GM12878 (cell line): ENCODE measurements at places on chromosomes 4 and X.

GRCh38 chrX:150370589-150371312 is 7.6 kb downstream of the MAMLD1 start:
- no peaks in the 10 kb centered on the region for H3K4me1 ChIP-seq
- no peak for DNase-seq
- H3K36me3 ChIP-seq, result no peaks in the 10 kb centered on the region
- no peak overlapping the region for H3K4me3 ChIP-seq
- H3K27ac ChIP-seq, result no peak overlapping the region
- no peaks in the 10 kb centered on the region; the same call in 1 of the 2 replicates for H3K27me3 ChIP-seq

- H3K4me1 ChIP-seq, result no peaks in the 10 kb centered on the region
- H3K27me3 ChIP-seq, result no peaks in the 10 kb centered on the region
- H3K4me3 ChIP-seq, result no peak overlapping the region
These were observed 30.5 kb upstream of the SHOX start for GRCh38 chrX:599837-600715.

DNA sequence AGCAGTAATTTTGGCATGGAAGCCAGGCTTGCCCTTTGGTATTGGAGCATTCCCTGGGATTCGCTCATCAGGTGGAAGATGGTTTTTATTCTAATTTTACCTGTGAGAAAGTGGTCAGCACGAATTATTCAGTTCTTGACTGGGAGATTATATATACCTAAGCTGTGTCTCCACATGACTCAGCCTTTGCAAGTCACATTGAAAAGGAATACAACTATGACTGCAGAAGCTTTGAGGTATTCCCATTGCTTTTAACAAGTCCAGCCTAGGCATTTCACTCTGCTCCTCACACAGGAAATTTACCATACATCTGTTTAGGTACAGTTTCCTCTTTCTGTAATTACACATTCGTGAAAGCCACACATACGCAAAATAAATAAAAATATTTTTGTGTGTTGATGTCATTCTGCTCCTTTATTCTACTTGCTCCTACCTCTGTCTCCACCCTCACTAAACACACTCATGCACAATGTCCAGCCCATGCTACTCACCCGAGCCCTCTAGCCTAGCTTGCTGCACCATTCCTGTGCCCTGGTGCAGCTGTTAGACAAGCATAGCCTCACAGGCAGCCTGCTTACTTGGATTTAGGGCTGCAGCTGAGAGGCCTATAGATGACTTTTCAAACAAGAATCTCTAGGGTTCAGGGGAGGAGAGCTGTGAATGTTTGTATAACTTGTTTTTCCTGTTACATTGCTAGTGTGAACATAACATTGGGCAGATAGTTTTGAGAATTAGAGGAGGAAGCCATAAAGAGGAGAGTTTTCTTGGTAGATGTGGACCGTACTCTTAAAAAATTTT is 504.4 kb upstream of the FAT1 start:
- H3K4me3 ChIP-seq, result no peak overlapping the region
- H3K4me1 ChIP-seq, result no peaks in the 10 kb centered on the region
- H3K27ac ChIP-seq, result no peak overlapping the region
- H3K27me3 ChIP-seq, result no peaks in the 10 kb centered on the region

- no peak for DNase-seq
- H3K36me3 ChIP-seq, result no peaks in the 10 kb centered on the region
- no peaks in the 10 kb centered on the region for H3K4me1 ChIP-seq
- no peak overlapping the region for H3K4me3 ChIP-seq
- no peak overlapping the region for H3K27ac ChIP-seq
These were observed 88.3 kb downstream of the SLC34A2 start for GRCh38 chr4:25743971-25744370.

DNA sequence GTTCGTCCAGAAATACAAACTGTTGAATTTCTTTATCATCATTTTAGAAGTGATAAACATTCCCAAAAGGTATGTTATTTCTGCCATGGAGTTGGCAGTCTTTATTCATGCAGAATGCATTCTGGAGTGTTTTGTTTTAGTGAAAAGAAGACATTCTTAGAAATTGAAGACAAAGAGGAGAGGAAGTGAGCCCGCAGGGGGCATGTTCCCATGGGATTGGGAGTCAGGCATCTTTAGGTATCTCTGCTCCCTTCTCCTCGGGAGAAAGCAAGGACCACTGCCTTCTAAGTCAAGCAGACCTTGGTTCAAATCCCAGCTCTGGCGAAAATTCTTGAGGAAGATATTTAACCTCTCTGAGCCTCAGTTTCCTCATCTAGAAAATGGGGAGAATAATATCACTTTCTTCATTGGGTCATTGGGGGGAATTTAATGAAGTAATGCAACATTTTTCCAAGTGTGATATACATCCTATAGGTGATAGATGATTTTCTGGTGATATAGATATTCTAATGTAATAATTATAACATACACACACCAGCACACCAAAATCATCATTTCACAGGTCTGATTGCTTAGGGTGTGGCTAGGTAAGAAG is 26.5 kb upstream of the CHRNA9 start:
- H3K27ac ChIP-seq, result peak overlapping the region; percentile 76
- DNase-seq, result no peak
- no peaks in the 10 kb centered on the region for H3K36me3 ChIP-seq
- H3K27me3 ChIP-seq, result no peaks in the 10 kb centered on the region

GRCh38 chr4:175068266-175068665 is 150.1 kb downstream of the ADAM29 start:
- DNase-seq, result no peak
- H3K27ac ChIP-seq, result no peak overlapping the region
- H3K4me1 ChIP-seq, result no peaks in the 10 kb centered on the region
- H3K27me3 ChIP-seq, result no peaks in the 10 kb centered on the region

GRCh38 chr4:176422001-176422400 is 102.2 kb downstream of the SPCS3 start:
- no peaks in the 10 kb centered on the region for H3K4me1 ChIP-seq
- H3K27ac ChIP-seq, result no peak overlapping the region
- H3K4me3 ChIP-seq, result no peak overlapping the region
- no peaks in the 10 kb centered on the region for H3K36me3 ChIP-seq

DNA sequence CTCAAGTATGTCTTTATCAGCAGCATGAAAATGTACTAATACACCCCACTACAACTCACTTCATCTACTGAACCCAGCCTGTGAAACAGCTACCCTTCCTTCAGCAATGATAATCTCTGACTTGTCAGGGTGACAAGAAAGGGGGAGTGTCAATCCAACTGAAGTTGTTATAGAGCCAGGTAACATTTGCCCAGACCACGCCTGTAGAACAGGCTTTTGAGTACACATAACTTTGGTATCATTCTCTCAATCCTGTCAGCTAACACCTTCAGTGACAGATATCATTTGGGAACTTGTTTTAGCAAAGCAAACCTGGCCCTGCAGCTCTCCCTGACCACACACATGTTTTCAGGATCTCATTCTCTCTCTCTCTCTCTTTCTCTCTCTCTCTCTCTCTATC is 592.2 kb downstream of the SMARCA1 start:
- H3K36me3 ChIP-seq, result no peaks in the 10 kb centered on the region
- H3K27ac ChIP-seq, result no peak overlapping the region
- DNase-seq, result no peak

- no peaks in the 10 kb centered on the region for H3K36me3 ChIP-seq
- no peak overlapping the region for H3K27ac ChIP-seq
- no peaks in the 10 kb centered on the region for H3K27me3 ChIP-seq
- no peak overlapping the region for H3K4me3 ChIP-seq
- no peaks in the 10 kb centered on the region for H3K4me1 ChIP-seq
These were observed 58.9 kb downstream of the HAUS3 start for GRCh38 chr4:2182994-2183393.

DNA sequence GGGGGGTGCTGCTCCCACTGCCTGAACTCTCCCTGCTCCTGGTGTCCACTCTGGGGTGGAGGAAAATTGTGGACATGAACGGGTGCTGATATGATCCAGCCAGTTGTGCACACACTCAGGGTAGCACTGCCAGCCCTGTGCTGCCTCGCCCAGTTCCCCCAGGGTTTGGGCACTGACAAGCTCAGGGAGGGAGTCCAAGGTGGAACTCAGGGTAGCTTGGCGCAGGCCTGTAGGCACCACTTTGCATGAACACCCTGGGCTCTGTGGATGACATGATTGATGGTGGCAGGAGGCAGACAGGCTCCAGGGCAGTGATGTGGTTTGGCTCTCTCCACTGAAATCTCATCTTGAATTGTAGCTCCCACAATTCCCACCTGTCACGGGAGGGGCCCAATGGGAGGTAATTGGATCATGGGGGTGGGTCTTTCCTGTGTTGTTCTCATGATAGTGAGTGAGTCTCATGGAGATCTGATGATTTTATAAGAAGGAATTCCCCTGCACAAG is 572.0 kb upstream of the PABPC4L start:
- no peaks in the 10 kb centered on the region for H3K27me3 ChIP-seq
- no peaks in the 10 kb centered on the region for H3K36me3 ChIP-seq
- no peak overlapping the region for H3K4me3 ChIP-seq
- H3K27ac ChIP-seq, result no peak overlapping the region

- H3K36me3 ChIP-seq, result no peaks in the 10 kb centered on the region
- no peak overlapping the region for H3K4me3 ChIP-seq
- no peaks in the 10 kb centered on the region for H3K27me3 ChIP-seq
- no peak overlapping the region for H3K27ac ChIP-seq
- no peaks in the 10 kb centered on the region for H3K4me1 ChIP-seq
- DNase-seq, result no peak
These were observed 78.1 kb downstream of the SRPX start for GRCh38 chrX:38142610-38143009.

DNA sequence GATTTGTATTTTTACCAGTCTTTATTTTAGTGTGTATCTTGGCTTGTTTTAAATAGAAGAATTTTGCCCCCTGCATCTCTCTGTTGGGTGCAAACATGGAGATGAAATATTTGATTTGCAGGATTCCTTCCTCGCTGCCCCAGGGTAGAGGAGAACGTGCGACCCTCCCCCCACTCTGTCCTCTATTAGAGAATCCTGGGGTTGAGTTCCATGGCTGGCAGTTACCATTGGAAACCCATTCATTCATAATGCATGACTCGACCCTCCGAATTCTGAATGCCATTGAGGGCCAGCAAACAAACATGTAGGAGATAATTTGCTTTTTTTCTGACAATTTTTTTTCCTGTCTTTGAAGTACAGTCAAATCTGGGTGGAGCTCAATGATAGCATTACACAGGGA is 53.7 kb downstream of the TRIM2 start:
- peaks cover 3% of the 10 kb centered on the region; the same call in 1 of the 2 replicates for H3K4me1 ChIP-seq
- no peaks in the 10 kb centered on the region for H3K36me3 ChIP-seq
- H3K27ac ChIP-seq, result no peak overlapping the region
- 0 out of 2 replicates have a peak, but pooled peaks cover 3% of the 10 kb centered on the region for H3K27me3 ChIP-seq
- no peak for DNase-seq

- H3K36me3 ChIP-seq, result no peaks in the 10 kb centered on the region
- H3K4me3 ChIP-seq, result no peak overlapping the region
- no peak overlapping the region for H3K27ac ChIP-seq
- H3K4me1 ChIP-seq, result no peaks in the 10 kb centered on the region
- no peak for DNase-seq
These were observed 158.6 kb downstream of the C4orf33 start for GRCh38 chr4:129254526-129254925.

GRCh38 chr4:101419336-101420135 is 72.2 kb upstream of the PPP3CA start:
- no peak overlapping the region for H3K4me3 ChIP-seq
- peak; percentile 57 for DNase-seq
- H3K36me3 ChIP-seq, result no peaks in the 10 kb centered on the region
- H3K27ac ChIP-seq, result peak overlapping the region; percentile 4; the same call in 1 of the 2 replicates
- H3K27me3 ChIP-seq, result no peaks in the 10 kb centered on the region

- H3K27ac ChIP-seq, result no peak overlapping the region
- DNase-seq, result no peak
- no peaks in the 10 kb centered on the region for H3K4me1 ChIP-seq
- H3K4me3 ChIP-seq, result no peak overlapping the region
- no peaks in the 10 kb centered on the region for H3K36me3 ChIP-seq
These were observed 188.0 kb upstream of the C1QTNF7 start for GRCh38 chr4:15239866-15240265.

DNA sequence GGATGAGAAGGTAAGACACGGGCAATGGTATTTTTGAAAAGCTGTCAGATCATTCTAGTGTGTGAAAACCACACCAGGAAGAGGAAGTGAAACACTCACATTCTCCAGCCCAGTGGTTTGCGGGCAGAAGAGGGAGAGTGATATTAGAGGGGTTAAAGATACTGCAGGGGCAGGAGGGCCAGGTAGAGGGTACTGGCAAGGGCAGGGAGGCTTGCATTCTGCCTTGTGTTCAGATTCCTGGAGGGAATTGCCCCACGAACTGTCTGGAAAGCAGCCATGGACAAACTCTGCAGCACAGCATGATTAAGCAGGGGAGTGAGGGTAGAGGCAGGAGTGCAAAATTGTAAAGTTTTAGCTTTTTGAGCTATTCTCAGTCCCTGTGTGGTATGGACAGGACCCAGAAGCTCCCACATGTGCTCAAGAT is 30.9 kb downstream of the NIPAL1 start:
- no peaks in the 10 kb centered on the region for H3K36me3 ChIP-seq
- H3K4me3 ChIP-seq, result peak overlapping the region; percentile 18; the same call in 1 of the 2 replicates
- no peaks in the 10 kb centered on the region for H3K27me3 ChIP-seq
- H3K4me1 ChIP-seq, result peaks cover 72% of the 10 kb centered on the region
- peak; percentile 84 for DNase-seq
- peak overlapping the region; percentile 71 for H3K27ac ChIP-seq

DNA sequence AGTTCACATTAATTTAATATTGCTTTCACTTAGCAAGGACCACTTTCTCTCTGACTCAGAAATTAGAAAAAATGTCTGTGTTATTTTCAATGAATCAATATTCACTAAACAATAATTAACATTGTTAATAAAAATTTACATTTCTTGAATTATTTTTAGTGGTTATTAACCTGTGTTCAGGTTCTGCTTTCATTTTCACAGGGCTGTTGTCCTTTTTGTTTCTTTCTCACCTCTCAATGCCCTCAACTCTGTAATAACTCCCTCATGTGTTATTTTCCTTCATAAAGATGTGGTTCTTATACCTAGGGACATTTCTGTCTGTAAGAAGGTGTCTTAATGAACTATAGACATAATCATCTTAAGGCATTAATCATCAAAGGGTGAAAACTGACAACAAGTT is 43.1 kb upstream of the PRR27 start:
- no peaks in the 10 kb centered on the region for H3K4me1 ChIP-seq
- no peak overlapping the region for H3K4me3 ChIP-seq
- no peak overlapping the region for H3K27ac ChIP-seq
- no peaks in the 10 kb centered on the region for H3K27me3 ChIP-seq

DNA sequence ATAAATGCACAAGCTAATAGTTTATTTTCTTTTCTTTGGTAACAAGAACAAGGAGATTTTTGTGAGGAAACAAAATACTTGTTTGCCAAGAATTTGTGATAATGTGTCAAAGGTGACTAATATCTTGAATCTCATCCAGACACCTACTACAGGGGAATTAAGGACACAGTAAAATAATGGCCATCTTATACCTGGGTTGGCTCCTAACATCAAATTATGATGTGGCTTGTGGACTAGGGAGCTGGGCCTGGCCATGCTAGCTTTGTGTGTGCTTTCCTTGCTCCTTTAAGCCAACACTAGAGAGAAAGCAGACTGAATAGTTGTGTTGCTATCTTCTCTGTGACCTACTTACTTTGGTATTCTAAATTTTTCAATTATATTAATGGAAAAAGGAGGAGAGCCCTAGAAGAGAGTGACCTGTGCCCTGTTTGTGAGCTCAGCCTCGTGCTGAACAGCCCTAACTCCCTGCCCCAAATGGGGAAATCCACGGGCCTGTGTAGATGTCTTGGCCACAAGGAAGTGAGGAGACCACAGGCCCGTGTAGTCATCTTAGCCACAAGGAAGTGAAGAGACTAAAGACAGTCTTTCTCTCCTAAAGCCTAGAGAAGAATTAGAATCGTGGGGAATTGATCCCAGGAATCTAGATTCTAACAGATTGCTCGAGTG is 23.3 kb downstream of the ARHGAP24 start:
- DNase-seq, result peak; percentile 40
- H3K4me3 ChIP-seq, result no peak overlapping the region
- H3K27ac ChIP-seq, result no peak overlapping the region; the same call in 1 of the 2 replicates

- no peak overlapping the region for H3K27ac ChIP-seq
- H3K36me3 ChIP-seq, result no peaks in the 10 kb centered on the region
- no peak overlapping the region for H3K4me3 ChIP-seq
- no peaks in the 10 kb centered on the region for H3K4me1 ChIP-seq
- H3K27me3 ChIP-seq, result no peaks in the 10 kb centered on the region
These were observed 136.4 kb downstream of the REPS2 start for GRCh38 chrX:17082831-17083230.
